ENCODE measurements at places on chromosomes 16 and 17.

GRCh38 chr16:89233678-89234490 lies 16.4 kb downstream of the ZNF778 start:
- no peak for DNase-seq

- no peak for DNase-seq
Observed at GRCh38 chr17:77332034-77332971, 191.5 kb downstream of the SEC14L1 start.

GRCh38 chr17:62921817-62922216 lies 44.2 kb upstream of the TANC2 start:
- no peak for DNase-seq

DNA sequence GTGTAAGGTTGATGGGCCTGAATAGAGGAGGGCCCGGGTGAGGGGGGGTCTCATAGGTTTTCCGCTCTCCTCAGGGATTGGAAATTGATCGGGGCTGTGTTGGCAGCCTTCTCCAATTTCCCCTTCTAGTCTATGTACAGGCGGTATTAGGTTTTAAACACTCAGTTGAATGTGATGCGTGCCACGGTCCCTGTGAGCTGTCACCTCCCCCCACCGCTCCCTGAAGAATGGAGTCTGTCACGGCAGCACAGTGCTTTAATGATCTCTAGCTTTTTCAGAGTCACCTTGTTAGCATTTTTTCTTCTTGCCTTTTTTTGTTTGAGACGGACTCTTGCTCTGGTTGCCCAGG lies 800 bp downstream of the COX4I1 start:
- no peak for DNase-seq

GRCh38 chr17:67435122-67435521 lies 58.0 kb downstream of the PITPNC1 start:
- DNase-seq, result no peak

DNA sequence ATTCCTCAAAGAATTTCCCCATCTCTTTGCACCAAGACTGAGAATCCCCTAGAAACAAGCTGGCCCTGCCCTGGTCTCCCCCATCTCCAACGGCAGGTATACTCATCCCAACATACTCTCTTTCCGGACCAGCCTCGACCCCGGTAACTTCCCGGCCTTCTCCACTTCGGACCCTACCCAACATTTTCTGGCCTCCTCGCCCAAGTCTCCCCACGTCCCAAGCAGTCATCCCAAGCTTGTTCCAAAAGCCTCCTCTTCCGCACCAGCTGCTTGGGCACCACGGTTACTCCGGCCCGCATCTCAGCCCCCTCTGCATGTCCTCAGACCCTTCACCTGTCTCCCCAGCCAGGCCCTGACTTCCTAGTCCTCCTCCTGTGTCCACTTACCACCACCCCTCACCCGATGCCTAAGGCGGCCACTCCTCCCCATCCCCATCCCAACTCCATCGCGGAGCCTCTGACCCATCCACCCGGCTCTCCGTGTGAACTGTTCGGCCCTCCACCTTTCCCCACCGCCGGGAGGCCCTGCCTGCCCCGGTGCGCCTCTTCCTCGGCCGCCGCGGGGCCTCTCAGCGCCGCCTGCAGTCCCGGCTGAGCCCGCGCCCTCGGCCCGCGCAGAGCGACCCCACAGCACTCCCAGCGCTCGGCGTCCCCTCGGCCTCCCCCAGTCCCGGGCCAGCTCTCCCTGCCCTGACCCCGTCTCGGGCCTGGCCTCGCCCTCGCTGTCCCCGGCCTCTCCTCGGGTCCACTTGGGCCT lies 994 bp downstream of the PITPNA start:
- DNase-seq, result peak; percentile 47

- DNase-seq, result peak; percentile 30
Observed at GRCh38 chr17:60079401-60080243, 901 bp upstream of the HEATR6 start.

GRCh38 chr17:45190503-45191255 lies 29.0 kb downstream of the HEXIM2 start:
- no peak for DNase-seq

DNA sequence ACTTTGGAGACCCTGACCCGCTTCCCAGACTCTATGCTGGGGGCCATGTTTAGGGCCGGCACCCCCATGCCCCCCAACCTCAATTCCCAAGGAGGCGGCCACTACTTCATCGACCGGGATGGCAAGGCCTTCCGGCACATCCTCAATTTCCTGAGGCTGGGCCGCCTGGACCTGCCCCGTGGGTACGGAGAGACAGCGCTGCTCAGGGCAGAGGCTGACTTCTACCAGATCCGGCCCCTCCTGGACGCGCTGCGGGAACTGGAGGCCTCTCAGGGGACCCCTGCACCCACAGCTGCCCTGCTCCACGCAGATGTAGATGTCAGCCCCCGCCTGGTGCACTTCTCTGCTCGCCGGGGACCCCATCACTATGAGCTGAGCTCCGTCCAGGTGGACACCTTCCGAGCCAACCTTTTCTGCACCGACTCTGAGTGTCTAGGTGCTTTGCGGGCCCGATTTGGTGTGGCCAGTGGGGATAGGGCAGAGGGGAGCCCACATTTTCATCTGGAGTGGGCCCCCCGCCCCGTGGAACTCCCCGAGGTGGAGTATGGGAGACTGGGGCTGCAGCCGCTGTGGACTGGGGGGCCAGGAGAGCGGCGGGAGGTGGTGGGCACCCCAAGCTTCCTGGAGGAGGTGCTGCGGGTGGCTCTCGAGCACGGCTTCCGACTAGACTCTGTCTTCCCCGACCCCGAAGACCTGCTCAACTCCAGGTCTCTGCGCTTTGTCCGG lies 1.1 kb downstream of the KCTD11 start:
- DNase-seq, result no peak

DNA sequence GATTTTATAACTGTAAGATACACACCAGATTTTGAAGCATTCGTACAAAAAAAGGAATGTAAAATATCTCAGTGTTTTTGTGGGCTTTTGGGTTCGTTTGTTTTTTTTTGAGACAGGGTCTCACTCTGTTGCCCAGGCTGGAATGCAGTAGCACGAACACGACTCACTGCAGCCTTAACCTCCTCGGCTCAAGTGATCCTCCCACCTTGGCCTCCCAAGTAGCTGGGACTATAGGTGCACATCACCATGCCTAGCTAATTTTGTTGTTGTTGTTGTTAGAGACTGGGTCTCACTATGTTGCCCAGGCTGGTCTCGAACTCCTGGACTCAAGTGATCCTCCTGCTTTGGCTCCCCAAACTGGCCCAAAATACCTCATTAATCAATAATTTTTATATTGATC lies 15.9 kb downstream of the STAT5B start:
- no peak for DNase-seq

- DNase-seq, result no peak
Observed at GRCh38 chr17:19330271-19330670, 32.3 kb downstream of the B9D1 start.

GRCh38 chr16:35182943-35183550 lies 1723.6 kb downstream of the TP53TG3F start:
- no peak for DNase-seq

DNA sequence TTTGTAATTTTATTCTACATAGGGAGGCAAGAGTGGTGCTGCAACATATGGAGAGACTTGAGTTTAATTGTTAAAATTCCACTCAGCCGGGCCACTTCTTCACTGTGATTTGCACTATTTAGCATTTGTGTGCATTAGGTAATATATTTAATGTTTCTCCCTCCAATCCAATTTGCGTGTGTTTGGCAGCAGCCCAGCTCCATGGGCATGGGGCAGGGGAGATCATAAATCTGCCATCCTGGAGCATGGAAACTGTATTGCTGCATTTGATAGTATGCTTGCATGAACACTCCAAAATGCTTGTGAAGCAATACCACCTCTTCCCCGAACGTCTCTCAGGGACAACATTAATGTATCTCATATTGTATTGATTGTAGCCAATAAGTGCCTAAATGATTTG lies 339.1 kb upstream of the RBFOX1 start:
- no peak for DNase-seq

GRCh38 chr17:13374203-13375143 lies 227.3 kb downstream of the HS3ST3A1 start:
- no peak for DNase-seq

Measured in HuH-7 (cell line).